ENCODE measurements at places on chromosomes 6 and 20. TPM values are rescaled to one million over a fixed set of nuclear protein-coding genes. Genes with fewer than 3 reads are reported as not detected.

GRCh38 chr20:34880215-34880850 lies 3.9 kb downstream of the ACSS2 start:
- peaks cover 27% of the 10 kb centered on the region for H3K36me3 ChIP-seq
- no peak for DNase-seq
- H3K4me3 ChIP-seq = no peak overlapping the region
- H3K4me1 ChIP-seq = no peaks in the 10 kb centered on the region

Gene GSTA1
- polyA plus RNA-seq = not detected

- H3K4me1 ChIP-seq = no peaks in the 10 kb centered on the region
- H3K27me3 ChIP-seq = no peaks in the 10 kb centered on the region
- H3K36me3 ChIP-seq = no peaks in the 10 kb centered on the region
- H3K4me3 ChIP-seq = no peak overlapping the region
- no peak overlapping the region for H3K27ac ChIP-seq
Measured at GRCh38 chr20:14935285-14935684, 597.9 kb upstream of the FLRT3 start.

- no peaks in the 10 kb centered on the region for H3K27me3 ChIP-seq
- H3K4me1 ChIP-seq = no peaks in the 10 kb centered on the region
- no peaks in the 10 kb centered on the region for H3K36me3 ChIP-seq
- no peak overlapping the region for H3K4me3 ChIP-seq
- no peak for DNase-seq
Measured at GRCh38 chr6:45548657-45549515, 171.2 kb upstream of the SUPT3H start.

- no peak for DNase-seq
- H3K4me1 ChIP-seq = no peaks in the 10 kb centered on the region
- H3K36me3 ChIP-seq = no peaks in the 10 kb centered on the region
- no peaks in the 10 kb centered on the region for H3K27me3 ChIP-seq
- no peak overlapping the region for H3K27ac ChIP-seq
- no peak overlapping the region for H3K4me3 ChIP-seq
Measured at GRCh38 chr6:87905101-87905641, 142.5 kb upstream of the SPACA1 start.

- H3K4me1 ChIP-seq = no peaks in the 10 kb centered on the region
- no peaks in the 10 kb centered on the region for H3K27me3 ChIP-seq
- H3K4me3 ChIP-seq = no peak overlapping the region
- peaks cover 26% of the 10 kb centered on the region for H3K36me3 ChIP-seq
Measured at GRCh38 chr20:20608041-20608440, 104.4 kb downstream of the RALGAPA2 start.

DNA sequence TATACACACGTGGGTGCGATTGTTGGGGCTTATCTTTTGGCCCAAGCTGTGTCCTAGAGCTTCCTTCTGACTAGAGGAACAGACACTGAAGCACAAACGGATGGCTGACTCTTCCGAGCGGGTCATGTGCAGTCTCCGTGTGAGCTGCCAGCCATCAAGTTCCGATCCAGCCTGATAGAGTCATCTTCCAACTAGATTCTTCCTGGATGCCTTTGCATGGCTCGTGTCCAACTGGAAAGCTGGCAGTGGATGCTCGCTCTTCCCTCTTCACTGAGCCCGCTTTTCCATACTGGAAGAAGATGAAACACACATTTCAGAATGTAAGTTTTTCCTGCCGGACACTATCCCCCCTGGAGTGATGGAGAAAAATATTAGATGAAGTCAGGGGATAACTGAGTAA lies 148.1 kb downstream of the SCML4 start:
- no peaks in the 10 kb centered on the region for H3K27me3 ChIP-seq
- H3K4me1 ChIP-seq = peaks cover 8% of the 10 kb centered on the region
- no peak overlapping the region for H3K27ac ChIP-seq
- H3K4me3 ChIP-seq = no peak overlapping the region
- DNase-seq = no peak

Gene PROKR2
- polyA plus RNA-seq = not detected

Data from heart left ventricle (tissue), 16 donors.